ENCODE measurements at places on chromosomes 2 and 18.
A peak's percentile ranks its signal among the peaks of the same experiment; 100 is the strongest.

- DNase-seq: no peak
Measured at GRCh38 chr2:63723709-63724108, 118.0 kb upstream of the UGP2 start.

DNA sequence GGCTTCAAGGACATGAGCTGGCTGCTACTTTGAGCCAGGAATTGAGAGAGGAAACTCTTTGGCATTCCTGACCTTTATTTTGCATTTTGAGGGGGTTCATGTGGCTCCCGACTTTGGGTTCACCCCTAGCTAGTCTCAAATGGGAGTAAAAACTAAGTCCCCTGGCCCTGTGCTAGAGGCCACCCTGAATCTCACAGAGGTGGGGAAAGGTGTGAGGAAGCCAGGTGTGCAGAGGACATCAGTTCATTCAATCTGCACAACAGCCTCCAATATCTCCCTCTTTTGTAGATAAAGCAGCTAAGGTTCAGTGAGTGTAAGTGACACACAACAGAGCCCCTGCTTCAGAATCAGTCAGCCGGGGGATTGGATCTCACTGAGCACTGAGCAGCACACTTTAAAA lies 325.7 kb downstream of the DCDC2C start:
- no peak for DNase-seq

DNA sequence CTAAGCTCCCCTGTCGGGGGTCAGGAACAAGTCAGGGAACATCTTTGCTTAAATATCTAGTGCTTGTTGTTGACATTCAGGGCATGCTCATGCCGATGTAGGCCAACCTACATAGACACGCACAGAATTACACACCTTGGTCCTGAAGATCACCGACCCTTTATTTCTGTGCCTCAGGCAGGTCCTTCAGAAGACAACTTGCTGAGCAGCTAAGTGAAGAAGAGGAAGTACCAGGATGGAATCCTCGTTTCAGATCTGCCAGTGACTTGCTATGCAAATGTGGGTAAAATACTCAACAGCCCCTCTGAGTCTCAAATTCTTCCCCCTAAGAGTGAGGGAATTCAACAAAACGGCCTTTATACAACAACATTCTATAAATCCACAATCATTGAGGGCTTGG lies 494.7 kb downstream of the BCL11A start:
- DNase-seq: no peak

DNA sequence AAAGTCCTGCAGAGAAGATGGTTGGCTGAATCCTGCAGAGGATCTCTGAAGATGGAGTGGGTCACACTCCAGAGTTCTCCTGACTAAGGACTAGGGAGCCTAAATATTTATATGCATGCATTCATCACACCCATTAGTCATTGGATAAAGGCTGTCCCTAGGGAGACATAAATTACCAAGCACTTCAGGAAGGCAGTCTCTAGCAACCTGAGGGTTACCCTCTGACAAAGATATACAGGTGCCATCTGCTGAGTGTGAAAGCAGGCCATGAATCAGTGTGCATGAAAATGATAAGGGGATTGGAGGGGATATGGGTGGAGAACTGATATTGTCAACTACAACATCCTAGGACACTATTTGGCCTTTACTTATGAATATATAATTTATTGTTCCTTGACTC lies 294.8 kb upstream of the DDX18 start:
- no peak for DNase-seq

GRCh38 chr2:234427081-234428061 lies 69.5 kb downstream of the ARL4C start:
- no peak for DNase-seq

- no peak for DNase-seq
Measured at GRCh38 chr2:218291318-218292047, 820 bp downstream of the TMBIM1 start.

- DNase-seq: no peak
Measured at GRCh38 chr2:179233626-179234430, 30.8 kb downstream of the SESTD1 start.

- DNase-seq: no peak
Measured at GRCh38 chr2:171551836-171552235, 29.6 kb downstream of the CYBRD1 start.

GRCh38 chr2:9710311-9710710 lies 79.5 kb upstream of the YWHAQ start:
- DNase-seq: no peak

DNA sequence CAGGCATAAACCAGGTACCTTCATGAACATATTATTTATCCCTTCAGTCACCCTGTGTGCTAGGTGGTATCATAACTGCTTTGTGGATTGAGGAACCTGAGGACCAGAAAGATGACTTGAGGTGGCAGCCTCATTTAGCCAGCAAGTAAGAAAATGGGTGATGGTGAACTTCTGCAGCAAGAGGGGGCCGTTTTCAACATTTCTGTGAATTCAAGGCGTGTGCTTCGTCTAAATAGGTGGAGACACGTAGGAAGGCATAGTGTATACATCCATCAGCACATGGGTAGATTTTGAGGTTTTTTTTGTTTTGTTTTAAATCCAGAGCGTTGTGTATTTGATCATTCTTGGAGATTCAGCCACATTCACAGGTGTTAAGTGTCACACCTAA lies 118.7 kb downstream of the SPTBN1 start:
- DNase-seq: no peak

DNA sequence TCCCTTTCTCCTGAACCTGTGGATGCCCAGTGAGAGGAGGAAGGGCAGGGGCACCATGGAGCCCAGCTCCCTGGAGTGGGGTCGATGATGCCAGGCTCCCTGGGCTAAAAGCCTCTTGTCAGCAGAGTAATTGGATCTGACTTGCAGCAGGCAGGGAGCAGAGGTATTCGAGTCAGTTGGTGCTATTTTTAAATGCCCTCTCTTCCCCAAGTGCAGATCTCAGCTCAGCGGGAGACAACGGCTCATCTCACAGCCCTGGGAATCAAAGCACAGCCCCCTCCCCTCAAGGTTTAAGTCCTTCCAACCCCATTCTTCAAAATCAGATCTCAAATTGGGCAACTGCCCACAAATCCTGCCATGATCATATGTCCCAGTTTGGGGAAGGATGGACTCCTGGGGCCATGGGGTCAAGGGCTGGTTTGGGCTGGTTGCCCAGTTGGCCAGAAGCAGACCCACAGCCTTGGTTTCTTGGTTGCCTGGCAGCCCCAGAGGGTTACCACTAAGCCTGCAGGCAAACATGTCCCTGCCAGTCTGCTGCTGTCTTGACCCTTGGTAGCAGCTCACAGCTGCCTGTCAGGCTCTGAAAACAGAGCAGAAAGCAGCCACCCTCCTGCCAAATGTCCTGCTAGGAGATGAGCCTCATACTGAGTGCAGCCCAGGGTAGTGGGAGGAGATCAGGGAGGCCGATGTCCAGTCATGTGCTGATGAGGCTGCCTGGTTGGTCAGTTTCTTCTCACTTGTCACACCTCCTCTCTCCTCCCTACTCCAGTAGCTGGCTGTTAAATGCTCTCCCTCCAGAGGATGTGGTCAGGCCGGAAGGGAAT lies 244.9 kb downstream of the LOXHD1 start:
- DNase-seq: no peak

DNA sequence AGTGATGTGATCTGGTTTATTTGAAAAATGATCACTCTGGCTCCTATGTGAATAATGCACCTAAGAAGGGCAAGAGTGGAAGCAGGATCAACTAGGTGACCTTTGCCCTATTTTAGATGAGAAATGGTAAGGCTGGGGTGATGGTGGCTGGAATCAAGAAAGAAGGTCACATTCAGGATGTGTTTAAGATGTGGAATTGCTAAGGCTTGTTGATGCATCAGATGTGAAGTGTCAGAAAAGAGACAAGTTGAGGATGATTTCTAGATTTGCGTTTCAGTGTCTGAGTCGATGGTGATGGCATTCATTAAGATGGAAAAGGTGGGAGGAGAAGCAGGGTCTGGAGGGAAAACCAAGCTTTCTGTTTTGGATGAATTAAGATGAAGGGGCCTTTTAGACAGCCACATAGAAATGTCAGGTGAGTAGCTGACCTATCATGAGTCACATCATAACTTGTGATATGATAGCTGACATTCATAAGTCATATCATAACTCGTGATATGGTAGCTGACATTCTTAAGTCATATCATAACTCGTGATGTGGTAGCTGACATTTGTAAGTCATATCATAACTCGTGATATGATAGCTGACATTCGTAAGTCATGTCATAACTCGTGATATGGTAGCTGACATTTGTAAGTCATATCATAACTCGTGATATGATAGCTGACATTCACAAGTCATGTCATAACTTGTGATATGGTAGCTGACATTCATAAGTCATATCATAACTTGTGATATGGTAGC lies 101.2 kb upstream of the SEC11C start:
- DNase-seq: no peak

DNA sequence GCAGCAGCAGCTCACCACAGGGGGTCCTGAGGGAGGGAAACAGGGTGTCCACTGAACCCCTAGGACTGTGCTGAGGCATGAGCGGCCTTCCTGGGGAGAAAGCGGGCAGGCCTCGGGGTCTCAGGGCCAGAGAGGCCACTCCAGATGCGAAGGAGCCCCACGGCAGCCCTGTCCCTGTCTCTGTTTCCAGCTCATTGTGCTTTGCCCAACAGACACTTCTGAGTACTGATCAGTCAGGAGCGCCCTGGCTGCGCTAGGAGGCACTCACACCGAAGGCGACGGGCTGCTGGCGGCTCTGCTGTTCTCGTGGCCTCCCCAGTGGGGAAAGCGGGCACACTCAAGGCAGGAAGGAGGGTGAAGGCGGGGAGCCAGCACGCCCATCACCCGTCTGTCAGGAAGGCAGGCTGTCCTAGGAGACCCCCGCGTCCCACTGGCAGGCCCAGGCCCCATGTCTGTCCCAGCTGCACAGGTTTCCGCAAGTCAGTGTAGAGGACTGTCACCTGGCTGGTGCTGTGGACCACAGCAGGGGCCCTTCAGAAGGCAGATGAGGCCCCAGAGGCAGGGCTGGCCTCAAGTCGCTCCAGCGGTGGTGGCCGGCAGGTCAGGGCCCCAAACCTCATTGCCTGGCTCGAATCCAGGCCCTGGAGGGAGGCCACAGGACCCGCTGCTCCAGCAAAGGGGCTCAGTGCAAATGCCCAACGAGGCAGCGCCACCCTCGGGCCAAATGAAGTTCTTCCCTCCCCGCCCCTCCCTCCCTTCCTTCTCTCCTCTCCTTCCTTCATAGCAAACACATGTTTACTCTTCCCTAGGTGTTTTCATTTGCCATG lies 6.8 kb downstream of the ESPNL start:
- no peak for DNase-seq

DNA sequence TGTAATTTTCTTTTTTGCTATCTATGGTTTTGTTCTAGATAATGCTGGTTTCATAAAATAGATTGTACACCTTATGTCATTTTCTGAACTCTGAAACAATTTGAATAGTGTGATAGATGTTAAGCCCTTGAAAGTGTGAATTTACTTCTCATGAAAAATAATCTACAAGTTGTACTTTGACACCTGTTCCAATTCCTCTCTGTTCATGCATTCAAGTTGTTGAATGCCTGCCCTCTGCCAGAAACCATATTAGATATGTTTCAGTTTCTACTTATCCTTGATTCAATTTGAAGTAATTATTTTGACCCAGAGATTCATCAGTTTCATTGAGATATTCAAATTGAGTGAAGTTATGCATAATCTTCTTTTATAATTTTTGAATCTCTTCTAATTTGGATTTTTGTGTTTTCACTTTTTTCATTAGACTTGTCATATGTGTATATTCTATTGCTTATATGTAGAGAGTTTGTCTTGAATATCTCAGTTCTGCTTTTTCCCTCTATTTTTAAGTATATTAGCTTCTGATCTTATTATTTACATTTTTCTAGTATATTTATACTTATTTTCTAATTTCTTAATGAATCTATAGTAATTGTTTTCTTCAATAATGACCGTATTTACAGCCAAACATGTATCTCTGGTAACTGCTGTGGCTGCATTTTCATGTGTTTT lies 143.3 kb upstream of the TACR1 start:
- DNase-seq: no peak

GRCh38 chr2:196502386-196502785 lies 137.1 kb upstream of the CCDC150 start:
- no peak for DNase-seq

- DNase-seq: no peak
Measured at GRCh38 chr2:235614900-235615712, 121.3 kb downstream of the AGAP1 start.

DNA sequence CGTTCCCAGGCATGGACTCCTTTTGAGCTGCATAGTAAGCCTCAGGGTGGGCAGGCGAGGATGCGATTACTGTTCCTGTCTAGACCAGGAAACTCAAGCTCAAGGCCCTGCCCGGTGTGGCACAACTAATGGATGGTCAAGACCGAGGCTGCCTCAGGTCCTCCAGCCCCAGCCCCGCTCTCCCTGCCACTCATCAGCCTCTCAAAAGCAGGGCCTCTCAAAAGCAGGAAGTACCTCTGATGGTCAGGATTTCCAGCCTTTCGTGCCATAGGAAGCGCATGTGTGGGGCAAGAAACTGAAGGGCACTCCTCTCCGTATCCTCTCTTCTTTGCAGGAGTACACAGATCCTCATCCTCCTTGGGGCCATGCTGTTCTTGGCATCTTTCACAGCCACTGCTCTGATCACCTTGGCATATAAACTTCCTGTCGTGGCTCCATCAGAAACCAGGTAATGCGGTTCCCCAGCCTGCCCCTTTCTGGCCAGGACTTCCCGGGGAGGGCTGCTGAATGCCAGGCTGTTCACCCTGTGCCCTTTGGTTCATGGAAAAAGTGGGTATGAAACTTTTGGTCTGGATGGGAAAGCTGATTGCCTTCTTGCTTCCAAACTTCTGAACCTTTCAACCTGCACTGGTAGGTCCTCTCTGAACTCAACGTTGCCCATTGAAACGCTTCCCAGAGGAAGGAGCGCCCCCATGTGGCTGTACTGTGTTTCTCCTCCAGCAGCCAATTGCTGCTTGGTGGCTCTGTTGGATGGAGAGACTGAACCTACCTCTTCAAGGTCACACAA lies 82.8 kb upstream of the SEC11C start:
- peak; percentile 78 for DNase-seq

DNA sequence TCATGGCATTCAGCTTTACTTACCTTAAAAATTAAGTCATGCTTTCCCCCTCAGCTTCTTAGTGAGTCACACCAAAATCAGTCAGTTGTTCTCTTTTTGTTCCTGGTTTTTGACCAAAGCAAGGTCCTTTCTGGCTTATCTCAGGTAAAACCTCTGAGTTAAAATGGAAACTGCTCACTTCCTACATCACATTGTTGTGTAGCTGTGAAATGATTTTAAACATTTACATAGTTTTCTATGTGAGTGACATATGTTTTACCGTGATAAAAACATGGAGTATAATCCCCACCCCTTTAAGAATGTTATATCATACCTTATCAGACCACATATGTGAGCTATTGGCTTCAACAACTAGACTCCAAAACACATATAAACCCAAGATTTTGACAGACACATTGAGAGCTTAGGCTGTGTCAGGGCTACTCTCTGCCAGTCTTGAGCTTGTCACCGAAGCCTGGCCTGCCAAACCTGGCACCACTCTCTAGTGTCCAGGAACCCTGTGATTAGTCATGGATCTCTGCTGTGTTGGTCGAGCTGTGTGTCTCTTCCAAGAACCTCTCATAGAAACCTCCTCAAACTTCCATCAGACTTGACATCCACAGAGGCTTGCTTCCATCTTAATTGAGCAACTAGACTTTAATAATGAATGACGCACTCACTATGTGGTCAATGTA lies 294.5 kb upstream of the FBXO11 start:
- no peak for DNase-seq
